ENCODE measurements at places on chromosomes 2 and 18.
A peak's percentile ranks its signal among the peaks of the same experiment; 100 is the strongest.

DNA sequence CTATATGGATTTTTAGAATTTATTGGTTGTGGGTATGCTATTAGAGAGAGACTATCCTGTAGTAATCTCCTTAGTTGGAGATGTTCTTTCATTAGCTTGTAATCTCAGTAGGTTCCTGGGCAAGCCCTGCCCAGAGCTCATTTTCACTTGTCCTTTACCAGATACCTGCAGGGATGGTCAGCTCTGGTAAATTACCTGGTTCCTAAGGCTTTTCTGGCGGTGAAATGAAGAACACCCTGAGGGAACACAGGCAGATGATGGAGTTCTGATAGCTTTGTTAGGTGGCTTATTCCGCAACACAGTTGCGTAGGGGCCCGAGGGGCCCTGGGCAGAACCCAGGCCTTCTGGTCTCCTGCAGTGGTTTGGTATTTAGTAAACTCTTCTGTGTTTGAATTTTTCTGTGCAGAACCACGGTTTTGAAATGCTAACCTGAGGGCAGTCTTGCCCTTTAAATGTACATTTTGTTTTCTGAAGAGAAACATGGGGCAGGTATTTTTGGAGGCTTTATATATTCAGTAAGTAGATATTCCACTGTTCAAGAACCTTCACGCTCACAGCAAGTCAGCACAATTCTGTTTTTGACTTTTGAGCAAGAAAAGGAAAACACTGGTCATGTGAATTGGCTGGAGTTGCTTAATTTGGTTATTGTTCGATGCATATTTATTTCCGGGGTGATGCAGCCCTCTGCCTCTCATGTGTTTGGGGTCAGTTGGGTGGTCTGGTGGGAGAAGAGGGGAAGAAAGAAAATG is 22.4 kb downstream of the ZNF532 start:
- no peak for DNase-seq

- peak; percentile 5 for DNase-seq
Observed at GRCh38 chr2:174138161-174138560, 110.2 kb downstream of the OLA1 start.

- no peak for DNase-seq
Observed at GRCh38 chr2:66733364-66733999, 298.6 kb downstream of the MEIS1 start.

- no peak for DNase-seq
Observed at GRCh38 chr2:58604096-58604495, 363.0 kb upstream of the FANCL start.

DNA sequence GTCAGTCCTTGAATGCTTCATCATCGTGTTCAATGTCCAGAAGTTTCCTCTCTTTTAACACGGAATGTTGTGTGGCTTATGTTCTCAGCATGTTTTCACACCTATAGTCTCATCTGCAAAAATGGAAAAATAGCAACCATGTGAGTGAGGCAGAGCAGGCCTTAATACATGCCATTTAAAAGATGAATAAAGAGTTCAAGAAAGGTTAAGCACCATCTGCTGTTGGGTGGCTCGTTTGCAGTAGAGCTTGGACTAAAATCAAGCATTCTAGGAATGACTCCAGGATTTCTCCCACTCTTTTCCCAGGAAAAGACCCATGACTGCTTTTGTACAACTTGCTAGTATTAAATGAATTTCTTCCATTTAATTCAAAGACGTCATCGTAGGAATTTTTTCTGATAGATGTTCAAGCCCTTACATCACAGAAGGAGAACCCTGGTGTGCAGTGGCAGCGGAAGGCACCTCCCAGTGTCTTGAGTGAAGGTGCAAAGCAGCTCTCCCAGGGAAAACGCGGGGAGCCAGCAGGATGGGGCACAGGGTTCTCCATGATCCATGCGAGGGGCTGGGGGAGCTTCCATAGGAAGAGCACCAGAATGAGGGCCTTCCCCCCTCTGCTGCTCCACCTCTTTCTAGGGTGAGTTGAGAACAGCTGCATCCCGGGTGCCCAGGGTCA is 9.6 kb downstream of the DCDC2C start:
- no peak for DNase-seq

Data from CD4-positive, alpha-beta T cell treated with Interleukin-10 for 1 hour (primary cell).